ENCODE measurements at places on chromosomes 3 and 15.

- no peak for DNase-seq
Measured at GRCh38 chr3:14957925-14958324, 10.5 kb downstream of the NR2C2 start.

DNA sequence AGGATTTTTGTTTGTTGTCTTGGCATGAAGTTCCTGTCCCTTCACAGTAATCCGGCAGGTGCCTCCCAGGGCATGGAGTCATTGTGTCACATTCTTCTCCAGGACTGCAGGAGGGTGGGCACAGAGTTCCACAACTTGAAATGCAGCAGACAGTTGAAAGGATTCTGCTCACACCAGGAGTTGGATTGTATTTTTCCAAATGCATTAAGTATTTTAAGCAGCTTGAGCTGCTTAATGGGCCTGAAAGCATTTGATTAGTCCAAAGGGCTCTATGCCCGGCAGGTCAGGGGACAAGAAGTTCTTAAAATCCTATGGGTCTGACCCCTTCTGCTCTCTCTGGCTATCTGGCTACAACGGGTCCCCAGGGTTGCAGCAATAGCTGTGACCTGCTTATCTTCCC, 92.9 kb downstream of the APBA2 start:
- DNase-seq, result no peak

DNA sequence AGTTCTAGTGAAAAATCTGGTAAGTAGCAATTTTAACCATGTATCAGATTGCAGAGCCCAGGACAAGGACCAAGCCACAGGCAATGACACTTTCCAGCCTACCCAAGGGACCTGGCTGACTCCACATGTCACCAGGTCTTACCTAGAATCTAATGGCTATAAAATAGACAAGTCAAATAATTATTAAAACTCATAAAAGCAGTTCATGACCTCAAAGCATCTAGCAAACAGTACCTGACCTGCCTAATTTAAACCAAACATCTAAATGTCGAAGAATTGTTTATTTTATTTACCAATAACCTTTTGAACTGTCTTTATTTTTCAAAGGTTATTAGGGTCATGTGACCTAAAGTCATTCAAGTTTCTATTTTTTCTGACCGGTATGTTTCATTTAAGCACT, 35.6 kb upstream of the MKRN3 start:
- DNase-seq, result no peak

DNA sequence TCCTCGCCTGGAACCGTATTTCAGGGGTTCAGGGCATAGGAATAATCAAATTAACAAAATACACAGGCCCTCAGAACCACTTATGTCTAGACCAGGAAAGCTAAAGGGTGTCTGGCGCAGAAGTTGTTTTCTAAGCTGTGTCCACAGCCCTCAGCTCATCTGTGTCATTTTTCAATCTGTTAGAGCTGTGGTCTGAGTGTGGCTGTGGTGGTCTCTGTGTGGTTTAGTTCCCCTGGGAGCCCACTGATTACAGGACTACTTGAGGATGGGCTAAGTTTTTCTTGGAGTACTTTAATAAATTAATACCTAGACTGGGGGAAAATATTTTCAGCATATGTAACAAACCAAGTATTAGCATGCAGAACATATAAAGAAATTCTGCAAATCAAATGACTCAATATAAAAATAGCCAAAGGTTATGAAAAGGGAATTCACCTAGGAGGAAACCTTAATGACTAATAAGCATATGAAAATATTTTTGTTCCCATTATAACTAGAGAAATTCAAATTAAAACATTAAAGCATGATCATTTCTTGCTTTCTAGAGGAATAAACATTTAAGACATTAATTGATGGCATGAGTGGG, 186.3 kb downstream of the SATB1 start:
- no peak for DNase-seq
